ENCODE measurements at places on chromosomes 4 and X.
A peak's percentile ranks its signal among the peaks of the same experiment; 100 is the strongest.

DNA sequence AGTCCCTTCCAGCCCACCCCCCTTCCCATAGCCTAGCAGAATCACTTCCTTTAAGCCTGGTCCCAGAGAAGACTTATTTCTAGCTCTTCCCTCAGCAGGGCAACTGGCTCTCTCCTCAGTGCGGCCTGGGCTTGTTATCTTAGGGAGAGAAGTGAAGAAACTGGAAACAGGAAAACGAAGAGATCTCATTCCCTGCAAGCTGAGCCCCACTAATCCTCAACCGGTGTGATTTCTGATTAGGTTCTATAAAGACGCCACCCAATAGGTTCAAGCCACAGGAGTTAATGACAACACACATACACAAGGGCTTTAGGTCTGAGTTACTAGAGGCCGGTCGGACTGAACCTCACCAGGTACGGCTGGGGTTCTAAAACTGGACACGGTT, 3.2 kb downstream of the GSX2 start:
- DNase-seq: no peak

DNA sequence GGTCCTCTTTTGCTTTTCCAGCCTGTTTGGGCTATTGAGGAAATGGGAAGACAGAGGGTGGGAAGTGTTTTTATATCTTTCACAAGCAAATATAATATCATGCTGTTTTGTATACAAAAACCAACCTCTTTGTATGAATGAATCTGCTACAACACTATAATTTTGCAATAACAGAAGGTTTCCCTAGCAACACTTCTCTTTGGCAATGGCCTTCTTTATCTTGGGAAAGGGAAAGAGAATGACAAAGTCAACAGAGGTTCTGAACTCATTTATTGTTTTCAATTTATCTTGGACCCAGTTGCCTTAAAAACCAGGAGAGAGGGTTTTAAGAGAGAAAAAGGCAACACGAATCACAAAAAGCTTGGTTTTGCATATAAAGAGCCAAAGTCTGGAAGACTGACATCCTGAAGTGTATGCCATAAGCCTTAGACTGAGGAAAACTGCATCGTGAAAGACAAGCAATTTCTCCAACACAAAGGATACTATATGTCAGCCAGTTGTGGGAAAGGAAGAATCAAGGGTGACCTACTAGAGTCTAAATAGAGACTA, 121.8 kb upstream of the FAM241A start:
- no peak for DNase-seq

DNA sequence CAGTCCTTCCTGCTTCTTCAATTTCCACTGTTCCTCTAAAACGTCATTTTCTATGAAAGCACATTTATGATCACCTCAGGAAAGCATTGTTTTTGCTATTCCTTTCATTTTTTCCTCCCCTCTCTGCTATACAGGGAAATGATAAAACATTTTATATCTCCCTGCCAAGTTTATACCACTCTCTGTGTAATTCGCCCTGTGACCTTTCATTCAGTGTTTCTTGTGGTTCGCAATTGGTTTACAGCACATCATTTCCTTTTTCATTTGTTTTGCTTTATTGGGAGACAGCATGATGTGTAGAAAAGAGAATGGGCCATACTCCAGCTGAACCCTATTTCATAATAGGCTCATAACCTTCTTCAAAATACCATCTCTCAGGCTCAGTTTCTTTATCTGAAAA, 99.9 kb upstream of the RAPGEF2 start:
- DNase-seq: no peak

DNA sequence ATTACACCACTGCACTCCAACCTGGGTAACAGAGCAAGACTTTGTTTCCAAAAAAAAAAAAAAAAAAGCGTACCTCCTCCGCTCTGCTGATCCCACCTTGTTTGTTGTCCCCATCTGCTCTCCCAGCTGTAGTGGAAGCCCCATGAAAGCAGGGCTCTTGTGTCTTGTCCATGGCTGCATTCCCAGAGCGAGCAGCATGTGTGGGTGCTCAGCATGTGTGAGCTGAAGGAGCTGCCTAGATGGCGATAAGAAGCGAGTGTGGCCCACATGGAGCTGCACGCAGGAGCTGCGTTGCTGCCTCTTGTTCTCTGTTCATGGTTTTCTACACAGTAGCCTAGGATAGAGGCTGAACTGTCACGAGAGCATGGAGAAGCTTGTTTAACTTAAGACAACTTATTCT, 12.4 kb downstream of the NSD2 start:
- DNase-seq: no peak

DNA sequence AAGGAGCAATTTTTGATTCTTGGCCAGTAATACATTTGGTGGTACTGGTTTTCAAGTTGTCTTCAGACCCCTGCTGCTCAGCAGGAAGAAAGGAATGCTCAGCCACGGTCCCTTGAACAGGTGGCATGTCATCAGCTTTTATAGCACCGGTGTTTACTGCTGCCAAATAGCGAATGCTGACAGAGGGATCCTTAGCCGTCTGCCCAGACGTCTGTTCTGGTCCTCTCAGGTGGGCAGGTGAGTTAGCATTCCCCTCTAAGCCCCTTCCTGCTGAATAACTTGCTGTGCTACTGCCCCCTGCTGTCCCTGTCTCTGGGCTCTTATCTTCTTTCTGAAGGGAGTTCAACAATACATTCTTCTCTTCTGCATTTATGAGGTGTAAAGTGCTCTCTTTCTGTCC, 28.4 kb downstream of the BOD1L1 start:
- no peak for DNase-seq

DNA sequence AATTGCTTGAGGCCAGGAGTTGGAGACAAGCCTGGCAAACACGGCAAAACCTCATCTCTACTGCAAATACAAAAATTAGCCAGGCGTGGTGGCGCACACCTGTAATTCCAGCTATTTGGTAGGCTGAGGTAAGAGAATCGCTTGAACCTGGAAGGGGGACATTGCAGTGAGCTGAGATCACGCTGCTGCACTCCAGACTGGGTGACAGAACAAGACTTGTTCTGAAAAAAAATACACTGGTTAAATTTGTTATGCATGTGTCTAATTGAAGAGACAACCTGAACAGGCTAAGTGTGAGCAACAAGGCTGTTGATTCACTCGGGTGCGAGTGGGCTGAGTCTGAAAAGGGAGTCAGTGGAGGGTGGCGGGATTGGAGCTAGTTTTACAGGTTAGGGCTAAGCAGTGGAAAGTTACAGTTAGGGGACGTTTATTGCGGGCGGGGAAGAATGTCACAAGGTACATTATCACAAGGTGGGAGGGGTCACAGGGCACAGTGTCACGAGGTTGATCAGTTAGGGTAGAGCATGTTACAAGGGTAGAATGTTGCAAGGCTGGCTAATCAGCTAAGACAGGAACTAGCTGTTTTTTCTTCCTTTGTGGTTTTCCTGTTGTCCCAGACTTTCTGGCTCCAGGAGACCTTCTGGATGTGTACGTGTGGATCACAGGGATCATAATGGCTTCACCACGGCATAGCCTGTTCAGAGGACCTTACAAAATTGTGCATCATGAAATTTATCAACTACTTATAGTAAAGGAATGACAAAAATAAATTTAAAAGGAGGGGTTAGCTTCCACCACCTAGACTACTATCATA, 115.8 kb downstream of the NAA11 start:
- no peak for DNase-seq

DNA sequence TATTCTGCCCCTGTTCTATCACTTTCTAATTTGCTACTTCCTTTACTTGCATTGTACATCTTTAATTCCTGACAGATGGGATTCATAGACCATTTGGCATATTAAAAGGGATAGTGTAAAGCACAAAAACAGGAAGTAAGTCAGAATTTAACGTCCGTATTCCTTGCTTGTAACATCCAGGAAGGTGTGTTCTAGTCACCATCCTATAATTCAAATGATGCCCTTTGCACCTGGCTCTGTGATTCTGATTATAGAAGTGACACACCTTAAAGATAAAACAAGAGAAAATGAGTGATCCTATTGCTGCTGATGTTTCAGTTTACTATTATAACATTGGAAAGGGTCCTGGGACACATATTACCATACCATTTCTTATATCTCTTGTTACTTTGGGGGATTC, 238.7 kb upstream of the NR3C2 start:
- no peak for DNase-seq

DNA sequence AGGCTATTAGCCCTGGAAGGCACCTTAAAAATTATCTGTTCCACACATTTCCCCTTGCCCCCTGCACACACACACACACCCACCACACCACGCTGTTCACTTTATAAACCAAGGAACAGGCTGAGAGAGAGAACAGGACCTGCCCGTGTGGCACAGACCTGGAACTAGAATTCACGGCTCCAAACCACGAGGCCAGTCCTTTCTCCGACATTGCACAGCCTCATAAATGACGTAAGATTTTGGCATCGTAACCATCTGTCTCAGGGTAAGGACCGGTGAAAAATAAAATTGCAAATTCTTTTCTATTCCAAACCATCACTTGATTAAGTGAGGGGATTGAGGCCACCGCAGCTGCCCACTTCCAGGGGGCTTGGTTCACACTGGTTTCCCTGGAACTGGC, 330.3 kb downstream of the BCOR start:
- no peak for DNase-seq

DNA sequence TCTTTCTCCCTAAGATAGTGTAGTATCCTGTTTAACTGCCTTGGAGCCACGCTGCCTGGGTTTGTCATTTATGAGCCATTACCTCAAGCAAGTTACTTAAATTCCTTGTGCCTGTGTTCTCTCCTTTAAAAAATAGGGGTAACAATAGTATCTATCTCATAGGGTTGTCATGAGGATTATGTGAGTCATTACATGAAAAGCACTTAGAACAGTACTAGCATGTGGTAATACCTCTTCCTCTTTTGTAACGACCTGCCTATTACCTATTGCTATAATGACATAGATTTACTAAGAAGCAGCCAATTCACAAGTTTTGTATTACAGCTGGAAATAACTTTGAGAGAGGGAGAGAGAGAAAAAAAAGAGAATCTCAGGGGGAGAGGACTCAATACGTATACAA, 834.7 kb downstream of the RAPGEF2 start:
- no peak for DNase-seq

GRCh38 chrX:131199091-131199490, 90.0 kb downstream of the IGSF1 start:
- DNase-seq: no peak

- no peak for DNase-seq
These were observed 12.9 kb upstream of the BMPR1B start for GRCh38 chr4:94744850-94745249.

GRCh38 chr4:87012265-87012953, 77.6 kb downstream of the AFF1 start:
- DNase-seq: no peak

- peak; percentile 59 for DNase-seq
These were observed 492 bp upstream of the NKX3-2 start for GRCh38 chr4:13544606-13545393.

DNA sequence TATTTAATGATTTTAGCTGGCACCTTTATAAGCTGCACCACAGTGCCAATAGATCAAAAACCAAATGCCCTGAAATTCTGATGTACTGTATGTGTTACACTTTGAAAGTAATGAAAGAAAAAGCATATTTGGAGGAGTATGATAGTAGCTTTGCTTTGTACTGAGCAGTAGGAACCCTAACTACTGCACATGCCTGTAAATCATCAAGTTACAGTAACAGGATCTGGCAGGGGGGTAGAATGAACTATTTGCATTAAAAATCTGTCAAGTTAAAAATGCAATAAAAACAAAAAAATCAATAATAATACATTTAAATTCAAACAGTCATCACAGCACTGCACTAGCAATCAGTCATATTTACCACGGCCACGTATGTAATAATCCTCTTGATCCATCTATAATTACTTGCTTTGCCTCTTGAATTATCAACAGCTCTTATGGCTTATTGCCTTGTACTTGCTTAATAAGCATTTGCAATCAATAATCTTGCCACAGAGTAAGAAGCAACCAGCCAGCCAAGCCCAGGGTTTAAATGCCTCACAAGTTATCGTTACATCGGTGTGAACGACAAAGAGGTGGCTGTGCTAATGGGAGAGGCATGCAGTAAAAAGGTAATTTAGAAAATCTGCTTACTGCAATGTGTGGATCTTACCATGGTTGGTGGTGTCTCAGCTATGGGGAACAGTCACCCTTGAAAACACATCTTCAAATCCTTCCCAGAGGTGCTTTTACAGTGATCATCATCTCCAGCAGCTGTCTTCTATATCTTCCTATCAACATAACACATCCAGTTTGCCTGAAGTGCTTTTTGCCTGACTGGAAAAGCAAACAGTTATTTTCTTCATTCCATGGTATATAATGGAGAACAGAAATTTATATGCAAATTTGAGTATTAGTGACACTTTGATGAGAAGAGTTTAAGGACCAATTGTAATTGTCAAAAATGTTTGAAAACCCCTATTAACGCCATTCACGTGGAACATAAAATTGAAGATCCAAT, 1812.1 kb upstream of the ADGRL3 start:
- DNase-seq: no peak

GRCh38 chrX:38458071-38458470, 103.3 kb upstream of the TSPAN7 start:
- DNase-seq: no peak

GRCh38 chr4:8525383-8526120, 54.6 kb upstream of the GPR78 start:
- no peak for DNase-seq

DNA sequence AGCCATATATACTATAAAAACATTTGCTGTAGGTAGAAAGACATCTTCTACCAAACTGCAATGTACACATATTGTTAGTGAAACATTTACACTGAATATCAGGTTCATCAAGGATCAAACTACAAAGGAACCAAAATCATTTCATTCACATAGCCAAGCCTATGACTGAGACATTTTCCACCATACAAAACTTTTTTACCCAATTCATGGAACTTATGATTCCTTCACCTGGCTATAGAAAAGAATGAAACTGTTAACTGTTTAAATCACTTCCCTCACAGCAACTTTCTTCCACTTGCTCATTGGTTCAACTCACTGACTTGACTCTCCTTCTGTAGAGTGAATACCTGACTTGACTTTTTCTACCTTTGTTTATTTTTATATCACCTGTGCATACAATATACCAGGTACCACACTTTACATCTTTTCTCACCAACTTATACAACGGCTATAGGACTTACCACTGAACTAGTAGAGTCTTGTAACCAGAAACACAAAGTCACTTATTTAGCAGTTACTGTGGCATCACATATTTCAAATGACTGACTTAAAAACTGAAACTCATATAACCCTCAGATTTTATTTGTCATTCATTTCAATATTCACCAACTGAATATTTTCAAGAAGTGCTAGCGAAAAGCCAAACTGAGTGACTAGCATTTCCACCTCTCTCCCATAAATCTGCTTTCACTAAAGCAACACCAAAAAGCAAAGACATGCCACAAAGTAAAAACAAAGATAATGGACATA, 30.9 kb downstream of the CAMK2D start:
- no peak for DNase-seq

GRCh38 chr4:15145709-15146108, 143.4 kb downstream of the CPEB2 start:
- DNase-seq: no peak

- DNase-seq: no peak
These were observed 128.3 kb downstream of the PJA1 start for GRCh38 chrX:69036674-69037573.

- no peak for DNase-seq
These were observed 92.5 kb downstream of the FNIP2 start for GRCh38 chr4:158861281-158861680.

All from activated T-cell treated with anti-CD3 and anti-CD28 coated beads for 48 hours (primary cell).